Large intestine (tissue), 12 donors: ENCODE measurements at places on chromosomes 11 and 22. TPM values are rescaled to one million over a fixed set of nuclear protein-coding genes. Genes with fewer than 3 reads are reported as not detected.

The SERPING1 gene
- polyA plus RNA-seq = 48.9 TPM

DNA sequence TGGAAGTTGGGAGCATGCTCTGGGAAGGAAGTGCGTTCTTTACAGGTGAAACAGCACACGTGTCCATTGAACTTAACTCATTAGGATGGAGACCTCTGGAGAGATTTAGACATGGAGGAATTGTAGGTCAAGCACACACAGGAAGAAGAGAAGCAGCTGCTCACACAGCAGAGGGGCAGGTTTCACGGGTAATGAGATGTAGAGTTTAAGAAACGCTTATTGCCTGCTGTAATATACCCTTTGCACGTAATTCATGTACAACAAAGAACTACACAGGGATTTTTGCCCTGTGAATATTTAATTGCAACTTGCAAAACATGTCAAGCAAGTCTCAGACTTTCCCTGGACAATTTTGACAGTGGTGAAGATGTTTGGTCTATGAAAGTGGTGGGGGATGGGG, 508.0 kb downstream of the OPCML start:
- no peak overlapping the region for H3K4me3 ChIP-seq
- H3K27ac ChIP-seq = no peak overlapping the region
- DNase-seq = no peak
- no peaks in the 10 kb centered on the region for H3K36me3 ChIP-seq
- H3K4me1 ChIP-seq = no peaks in the 10 kb centered on the region
- peaks cover 25% of the 10 kb centered on the region for H3K27me3 ChIP-seq

The OR52A1 gene
- polyA plus RNA-seq = not detected

GRCh38 chr11:65184146-65184545, 2.4 kb downstream of the CAPN1 start:
- H3K27me3 ChIP-seq = no peaks in the 10 kb centered on the region
- no peak for DNase-seq
- peaks cover 43% of the 10 kb centered on the region for H3K36me3 ChIP-seq
- H3K4me3 ChIP-seq = no peak overlapping the region

The NCAM1 gene
- 63.0 TPM for polyA plus RNA-seq

The RNF26 gene
- polyA plus RNA-seq = 25.2 TPM

DNA sequence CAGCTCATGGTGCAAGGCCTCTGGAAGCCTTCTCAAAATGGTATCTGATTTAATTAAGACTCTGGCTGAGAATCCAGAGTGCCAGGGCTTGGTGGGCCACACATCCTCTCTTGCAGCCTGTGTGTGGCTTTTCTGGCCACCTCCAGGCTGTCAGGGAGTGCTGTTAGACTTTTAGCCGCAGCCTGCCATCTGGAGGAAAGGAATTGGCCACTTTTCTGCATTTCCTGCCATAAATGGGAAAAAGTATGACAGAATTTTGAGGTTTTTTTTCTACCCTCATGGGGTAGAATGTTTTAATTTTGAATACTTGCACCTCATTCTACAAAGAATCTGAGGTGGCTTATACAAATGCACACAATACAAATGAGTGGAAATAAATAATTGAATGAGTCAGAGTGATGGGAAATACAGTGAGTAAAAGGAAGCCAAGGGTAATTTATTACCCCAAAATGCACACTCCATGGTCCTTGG, 218.4 kb downstream of the ADAMTS15 start:
- H3K4me3 ChIP-seq = no peak overlapping the region
- H3K4me1 ChIP-seq = no peaks in the 10 kb centered on the region
- no peaks in the 10 kb centered on the region for H3K36me3 ChIP-seq
- no peaks in the 10 kb centered on the region for H3K27me3 ChIP-seq
- no peak overlapping the region for H3K27ac ChIP-seq

The HORMAD2 gene
- polyA plus RNA-seq = not detected

DNA sequence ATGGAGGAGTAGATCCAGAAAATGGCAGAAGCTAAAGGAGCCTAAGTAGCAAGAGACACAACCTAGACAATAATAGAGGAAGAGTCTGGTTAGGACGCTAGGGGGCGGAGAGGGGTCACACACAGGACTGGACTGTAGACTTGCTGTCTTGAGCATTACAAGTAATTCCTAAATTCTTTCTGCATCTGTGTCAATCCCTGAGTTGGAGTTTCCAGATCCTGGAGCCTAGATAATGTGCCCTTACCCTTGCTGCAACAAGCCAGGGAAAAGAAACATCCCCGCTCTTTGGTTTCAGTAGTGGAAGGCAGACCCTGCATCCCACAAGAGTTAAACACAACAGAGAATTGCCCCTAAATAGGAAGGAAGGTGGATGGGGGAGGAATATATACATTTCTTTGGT, 14.9 kb upstream of the CCDC73 start:
- no peaks in the 10 kb centered on the region for H3K4me1 ChIP-seq
- H3K27ac ChIP-seq = no peak overlapping the region
- no peaks in the 10 kb centered on the region for H3K36me3 ChIP-seq
- no peak overlapping the region for H3K4me3 ChIP-seq

- H3K27ac ChIP-seq = peak overlapping the region; percentile 75
- peaks cover 12% of the 10 kb centered on the region for H3K4me1 ChIP-seq
- peaks cover 2% of the 10 kb centered on the region for H3K36me3 ChIP-seq
- peak; percentile 16 for DNase-seq
- peak overlapping the region; percentile 87 for H3K4me3 ChIP-seq
Observed at GRCh38 chr11:87038235-87038977, 672 bp downstream of the TMEM135 start.

The ARHGAP20 gene
- polyA plus RNA-seq = 2.2 TPM

DNA sequence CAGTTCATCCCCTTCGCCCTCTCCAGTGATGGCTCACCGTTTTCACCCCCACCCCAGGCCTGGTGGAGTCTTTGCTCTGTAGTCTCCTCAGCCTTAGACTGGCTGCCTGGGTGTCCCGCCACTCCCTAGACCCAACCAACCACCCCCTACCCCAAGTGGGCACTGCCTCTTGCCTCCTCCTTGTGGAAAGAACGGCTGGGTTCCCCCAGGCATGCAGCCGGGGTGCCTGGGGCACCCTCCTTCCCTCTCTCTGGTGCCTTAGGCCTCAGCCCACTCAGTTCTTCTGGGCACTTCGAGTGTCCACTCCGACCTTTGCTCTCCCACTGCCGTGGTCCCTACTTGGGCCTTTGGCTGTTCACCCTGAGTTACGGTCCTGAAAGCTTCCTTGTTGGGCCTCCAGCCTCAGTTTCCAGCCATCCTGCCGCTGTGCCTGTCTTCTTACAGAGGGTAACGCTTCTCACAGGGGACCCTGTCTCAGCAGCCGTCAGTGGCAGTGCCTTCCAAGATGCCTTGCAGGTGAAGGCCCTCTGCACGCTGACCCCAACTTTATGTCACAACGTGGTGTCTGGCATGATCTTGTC, 3.1 kb downstream of the GRIK4 start:
- no peak overlapping the region for H3K4me3 ChIP-seq
- H3K36me3 ChIP-seq = no peaks in the 10 kb centered on the region
- H3K27me3 ChIP-seq = peaks cover 14% of the 10 kb centered on the region
- DNase-seq = no peak
- no peak overlapping the region for H3K27ac ChIP-seq

The PLCB3 gene
- 115 TPM for polyA plus RNA-seq

DNA sequence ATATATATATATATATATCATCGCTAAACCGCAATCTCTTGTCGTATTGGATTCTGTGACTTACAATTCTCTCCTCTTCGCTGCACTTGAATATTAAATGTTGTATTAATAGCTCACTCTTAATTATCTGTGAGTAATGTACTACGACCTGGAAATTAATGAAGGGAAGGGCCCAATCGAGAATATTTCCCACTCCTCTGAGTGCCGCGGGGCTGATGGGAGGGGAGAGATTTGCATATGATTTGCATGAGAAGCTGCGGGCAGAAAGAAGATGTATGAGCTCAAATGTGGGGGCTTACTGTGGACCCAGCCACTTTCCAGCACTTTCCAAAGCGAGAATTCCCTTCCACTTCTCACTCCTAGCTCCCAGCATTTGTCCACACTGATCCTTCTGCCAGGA, 141.2 kb downstream of the MN1 start:
- H3K27me3 ChIP-seq = no peaks in the 10 kb centered on the region
- H3K4me3 ChIP-seq = no peak overlapping the region
- H3K27ac ChIP-seq = no peak overlapping the region
- peaks cover 22% of the 10 kb centered on the region for H3K4me1 ChIP-seq
- no peaks in the 10 kb centered on the region for H3K36me3 ChIP-seq
- DNase-seq = no peak

- no peak overlapping the region for H3K4me3 ChIP-seq
- DNase-seq = no peak
Observed at GRCh38 chr11:23611726-23612125, 751.5 kb upstream of the CCDC179 start.

The NCF4 gene
- 9.2 TPM for polyA plus RNA-seq

GRCh38 chr22:50432131-50432876, 42.5 kb downstream of the SBF1 start:
- DNase-seq = no peak
- H3K36me3 ChIP-seq = peaks cover 64% of the 10 kb centered on the region
- no peak overlapping the region for H3K27ac ChIP-seq
- no peaks in the 10 kb centered on the region for H3K4me1 ChIP-seq
- no peaks in the 10 kb centered on the region for H3K27me3 ChIP-seq

GRCh38 chr11:34124885-34125668, 19.6 kb downstream of the NAT10 start:
- H3K4me1 ChIP-seq = no peaks in the 10 kb centered on the region
- no peak overlapping the region for H3K27ac ChIP-seq
- peaks cover 68% of the 10 kb centered on the region for H3K36me3 ChIP-seq
- DNase-seq = no peak
- no peak overlapping the region for H3K4me3 ChIP-seq
- no peaks in the 10 kb centered on the region for H3K27me3 ChIP-seq

GRCh38 chr11:130127509-130127908, 32.1 kb upstream of the ST14 start:
- no peak for DNase-seq
- H3K27me3 ChIP-seq = no peaks in the 10 kb centered on the region
- H3K36me3 ChIP-seq = peaks cover 78% of the 10 kb centered on the region

GRCh38 chr11:133134314-133135173, 397.8 kb downstream of the OPCML start:
- peak; percentile 74 for DNase-seq
- no peak overlapping the region for H3K4me3 ChIP-seq
- H3K27ac ChIP-seq = peak overlapping the region; percentile 41

DNA sequence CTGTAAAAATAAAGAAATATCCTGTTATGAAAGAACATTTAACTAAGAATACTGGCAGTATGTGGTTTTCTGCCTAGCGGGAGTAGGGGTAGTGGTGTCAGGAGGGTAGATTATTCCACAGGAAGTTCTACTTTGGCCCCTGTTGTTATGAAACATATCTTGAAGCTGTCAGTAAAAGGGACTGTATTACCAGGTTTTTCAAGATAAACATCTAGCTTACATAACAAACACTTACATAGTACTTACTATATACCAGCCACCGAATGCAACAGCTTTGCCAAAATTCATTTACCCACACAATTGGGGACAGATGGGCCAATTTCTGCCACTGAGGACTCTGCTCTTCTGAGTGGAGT, 3.7 kb downstream of the TMEM123 start:
- H3K4me3 ChIP-seq = no peak overlapping the region
- no peaks in the 10 kb centered on the region for H3K27me3 ChIP-seq
- no peak overlapping the region for H3K27ac ChIP-seq
- no peak for DNase-seq

DNA sequence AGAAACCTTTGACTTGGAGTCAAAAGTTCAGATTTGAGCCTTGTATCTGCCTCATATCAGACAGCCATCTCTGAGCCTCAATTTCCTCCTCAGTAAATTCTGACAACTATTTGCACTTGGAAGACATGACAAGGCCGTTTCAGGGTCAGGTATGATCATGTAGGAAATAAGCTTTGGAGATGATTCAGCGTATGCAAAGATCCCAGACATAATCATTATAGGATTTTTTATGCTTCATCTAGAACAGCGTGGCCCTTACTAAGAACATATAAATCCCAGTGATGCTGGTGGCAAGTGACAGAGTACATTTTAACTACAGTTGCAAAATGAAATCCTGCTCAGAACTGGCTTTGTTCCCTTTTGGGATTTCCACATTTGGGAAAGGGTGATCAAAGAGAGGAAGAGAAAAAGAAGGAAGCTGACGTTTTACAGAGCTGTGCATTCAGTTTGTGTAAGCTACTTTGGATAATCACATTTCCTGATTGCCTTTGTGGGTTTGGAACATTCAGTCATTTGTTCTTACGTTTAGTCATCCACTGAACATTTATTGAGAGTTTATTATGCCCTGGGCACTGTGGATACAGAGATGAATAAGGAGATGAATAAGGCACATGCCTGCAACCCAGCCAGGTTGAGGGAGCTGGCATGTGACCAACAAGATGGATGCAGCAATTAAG, 81.9 kb upstream of the HEPHL1 start:
- H3K36me3 ChIP-seq = no peaks in the 10 kb centered on the region
- H3K4me3 ChIP-seq = no peak overlapping the region
- no peaks in the 10 kb centered on the region for H3K4me1 ChIP-seq
- no peak overlapping the region for H3K27ac ChIP-seq
- H3K27me3 ChIP-seq = no peaks in the 10 kb centered on the region

GRCh38 chr11:118227865-118228785, 3.3 kb upstream of the JAML start:
- H3K4me1 ChIP-seq = no peaks in the 10 kb centered on the region
- no peak overlapping the region for H3K27ac ChIP-seq
- DNase-seq = no peak
- H3K36me3 ChIP-seq = peaks cover 33% of the 10 kb centered on the region
- no peaks in the 10 kb centered on the region for H3K27me3 ChIP-seq
- H3K4me3 ChIP-seq = no peak overlapping the region

The DKK3 gene
- polyA plus RNA-seq = 31.4 TPM

The SMTN gene
- polyA plus RNA-seq = 96.3 TPM

The OR8D4 gene
- not detected for polyA plus RNA-seq

GRCh38 chr11:3341298-3341697, 37.6 kb downstream of the ZNF195 start:
- no peaks in the 10 kb centered on the region for H3K4me1 ChIP-seq
- H3K36me3 ChIP-seq = no peaks in the 10 kb centered on the region
- H3K4me3 ChIP-seq = no peak overlapping the region
- no peak overlapping the region for H3K27ac ChIP-seq
- H3K27me3 ChIP-seq = peaks cover 2% of the 10 kb centered on the region
- peak; percentile 43 for DNase-seq

DNA sequence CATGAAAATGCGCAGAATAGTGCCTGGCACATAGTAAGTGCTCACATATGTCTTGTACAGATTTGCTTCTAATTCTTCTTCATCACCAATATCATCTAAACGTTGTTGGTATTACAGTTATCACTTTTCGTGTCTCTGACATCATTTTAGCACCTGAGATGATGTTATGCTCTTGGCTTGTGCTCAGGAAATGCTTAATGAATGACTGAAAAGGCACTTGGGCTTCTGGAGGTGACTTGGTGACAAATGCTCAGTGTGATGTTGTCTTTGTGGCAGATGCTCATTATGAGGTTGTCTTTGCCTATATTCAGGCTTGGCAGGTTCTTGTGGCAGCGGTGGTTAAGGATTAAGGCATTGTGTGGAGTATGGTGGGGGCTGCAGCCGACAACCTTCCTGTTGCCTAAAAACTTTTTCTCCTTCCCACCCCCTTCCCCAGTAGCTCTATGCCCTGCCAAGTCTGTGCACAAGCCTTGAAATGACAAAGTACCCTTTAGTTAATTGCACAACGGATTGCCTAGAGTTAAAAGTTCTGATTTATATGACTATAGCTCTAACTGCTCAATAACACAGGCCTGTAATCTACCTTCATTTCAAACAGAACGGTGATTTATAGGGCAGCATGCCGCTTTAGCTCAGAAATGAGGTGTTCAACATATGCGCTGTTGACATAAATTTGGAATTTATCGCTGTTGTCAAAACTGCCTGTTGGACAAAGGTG, 82.5 kb downstream of the ZBTB16 start:
- H3K27ac ChIP-seq = no peak overlapping the region
- peaks cover 6% of the 10 kb centered on the region for H3K4me1 ChIP-seq
- DNase-seq = no peak
- H3K27me3 ChIP-seq = no peaks in the 10 kb centered on the region
- no peaks in the 10 kb centered on the region for H3K36me3 ChIP-seq

The INPP5J gene
- 15.1 TPM for polyA plus RNA-seq

The OLFML1 gene
- polyA plus RNA-seq = 15.4 TPM
